ENCODE measurements at places on chromosomes 1 and 21. TPM values are rescaled to one million over a fixed set of nuclear protein-coding genes. Genes with fewer than 3 reads are reported as not detected.

Gene RGS7
- 2.8 TPM for total RNA-seq

Gene ADORA1
- total RNA-seq: under 0.01 TPM

Gene PDC
- 0.53 TPM for total RNA-seq

Gene SHE
- under 0.01 TPM for total RNA-seq

Gene HSF2BP
- not detected for total RNA-seq

Gene ANGPTL1
- 2.8 TPM for total RNA-seq

Gene ECE1
- 259 TPM for total RNA-seq

Gene TOMM20
- total RNA-seq: 91.6 TPM

Gene PIGR
- not detected for total RNA-seq

Gene LCE6A
- total RNA-seq: not detected

Gene GREM2
- 18.4 TPM for total RNA-seq

Gene LMX1A
- not detected for total RNA-seq

Gene LRRC53
- total RNA-seq: not detected

Gene NPR1
- total RNA-seq: 19.8 TPM

Gene BACE2
- total RNA-seq: 16.0 TPM

Gene IL20
- not detected for total RNA-seq

Gene SLC44A5
- total RNA-seq: under 0.01 TPM

Gene RIIAD1
- not detected for total RNA-seq

Gene EVA1B
- total RNA-seq: 143 TPM

Gene CFHR4
- total RNA-seq: not detected

Gene FCGR2B
- total RNA-seq: not detected

Gene LRRC38
- total RNA-seq: 0.38 TPM

Gene NBPF8
- total RNA-seq: 5.4 TPM

Gene OR2L3
- not detected for total RNA-seq

Gene PRMT6
- 11.0 TPM for total RNA-seq

Gene LMOD1
- 2.7 TPM for total RNA-seq

Gene TNNT2
- total RNA-seq: 0.35 TPM

Gene DIO1
- total RNA-seq: not detected

Gene SELP
- 1.7 TPM for total RNA-seq

Gene S100A7
- total RNA-seq: not detected

Gene CFAP141
- total RNA-seq: not detected

Gene CCDC27
- not detected for total RNA-seq

Gene USP16
- total RNA-seq: 22.3 TPM

Gene WLS
- total RNA-seq: 61.0 TPM

Gene CCDC181
- total RNA-seq: 0.38 TPM

Gene OR2L2
- not detected for total RNA-seq

Gene CR1
- not detected for total RNA-seq

Gene HNRNPCL2
- total RNA-seq: not detected

Gene NECTIN4
- 2.3 TPM for total RNA-seq

Gene CLEC20A
- total RNA-seq: 0.08 TPM

Gene MXRA8
- 200 TPM for total RNA-seq

Gene NHLH1
- not detected for total RNA-seq

Gene COL9A2
- 0.59 TPM for total RNA-seq

Gene ARHGAP30
- total RNA-seq: not detected

Gene ZFP69B
- 7.2 TPM for total RNA-seq

Gene NPHS2
- total RNA-seq: not detected

Gene TSPAN2
- not detected for total RNA-seq

Gene TMEM125
- total RNA-seq: 0.15 TPM

Gene SPATA1
- total RNA-seq: 0.15 TPM

Gene PKP1
- total RNA-seq: not detected

Gene SLFNL1
- total RNA-seq: 0.35 TPM

Gene CLCA1
- under 0.01 TPM for total RNA-seq

Gene CDC7
- 2.3 TPM for total RNA-seq

Gene TTLL7
- 3.2 TPM for total RNA-seq

Measured in smooth muscle cell of the coronary artery (primary cell).